ENCODE measurements at places on chromosomes 7 and 10.

- no peak for DNase-seq
These were observed 5.7 kb downstream of the BLVRA start for GRCh38 chr7:43764039-43764761.

DNA sequence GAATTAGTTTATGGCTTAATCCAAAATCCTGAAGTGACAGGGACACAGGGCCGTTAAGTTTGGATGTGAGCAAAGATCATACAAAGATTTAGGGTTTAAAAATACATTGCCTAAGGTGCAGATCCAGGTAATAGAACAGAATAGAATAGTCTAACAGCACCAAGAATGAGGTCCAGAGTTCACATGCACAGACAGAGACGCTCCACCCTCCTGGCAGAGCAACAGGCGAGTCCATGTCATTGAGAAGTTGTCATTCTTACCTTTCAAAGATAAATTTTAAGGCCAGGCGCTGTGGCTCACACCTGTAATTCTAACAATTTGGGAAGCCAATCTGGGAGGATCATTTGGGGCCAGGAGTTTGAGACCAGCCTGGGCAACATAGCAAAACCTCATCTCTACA, 209.1 kb upstream of the AUTS2 start:
- DNase-seq, result no peak

DNA sequence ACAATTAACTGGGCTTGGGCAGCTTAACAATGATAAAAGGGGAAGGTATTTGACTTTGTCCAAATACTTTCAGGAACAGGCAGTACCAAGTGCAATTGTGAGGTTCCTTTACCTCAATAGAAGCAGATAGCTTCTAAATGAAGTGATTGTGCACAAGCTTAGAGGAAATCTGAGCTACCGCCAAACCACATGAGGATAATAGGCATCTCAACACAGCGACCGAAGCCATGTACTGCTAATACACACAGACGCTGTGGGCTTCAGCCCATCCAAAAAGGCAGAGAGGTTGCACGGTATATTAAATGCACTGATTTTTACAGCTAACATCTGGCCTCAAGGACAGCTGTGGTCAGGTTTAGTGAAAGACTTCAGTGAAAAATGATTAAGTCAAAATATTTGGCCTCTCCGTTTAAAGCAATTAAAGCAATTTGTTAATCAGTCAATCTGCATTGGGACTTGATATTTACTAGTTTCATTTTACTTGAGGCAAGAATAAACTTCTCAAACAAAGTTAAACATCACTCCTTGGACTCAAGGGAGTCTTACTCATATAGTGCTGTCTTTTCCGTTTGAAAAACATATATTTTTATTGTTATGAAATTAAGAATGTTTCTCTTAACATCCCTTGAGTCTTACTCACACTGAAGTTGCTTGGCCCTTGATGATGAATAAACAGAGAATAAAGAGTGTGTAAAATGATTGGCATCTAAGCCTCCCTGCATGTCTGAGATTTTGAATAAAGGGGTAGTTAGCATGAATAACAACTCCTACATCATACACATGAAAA, 306.3 kb downstream of the C7orf25 start:
- no peak for DNase-seq

- DNase-seq, result no peak
These were observed 215.7 kb upstream of the HABP2 start for GRCh38 chr10:113337142-113337541.

DNA sequence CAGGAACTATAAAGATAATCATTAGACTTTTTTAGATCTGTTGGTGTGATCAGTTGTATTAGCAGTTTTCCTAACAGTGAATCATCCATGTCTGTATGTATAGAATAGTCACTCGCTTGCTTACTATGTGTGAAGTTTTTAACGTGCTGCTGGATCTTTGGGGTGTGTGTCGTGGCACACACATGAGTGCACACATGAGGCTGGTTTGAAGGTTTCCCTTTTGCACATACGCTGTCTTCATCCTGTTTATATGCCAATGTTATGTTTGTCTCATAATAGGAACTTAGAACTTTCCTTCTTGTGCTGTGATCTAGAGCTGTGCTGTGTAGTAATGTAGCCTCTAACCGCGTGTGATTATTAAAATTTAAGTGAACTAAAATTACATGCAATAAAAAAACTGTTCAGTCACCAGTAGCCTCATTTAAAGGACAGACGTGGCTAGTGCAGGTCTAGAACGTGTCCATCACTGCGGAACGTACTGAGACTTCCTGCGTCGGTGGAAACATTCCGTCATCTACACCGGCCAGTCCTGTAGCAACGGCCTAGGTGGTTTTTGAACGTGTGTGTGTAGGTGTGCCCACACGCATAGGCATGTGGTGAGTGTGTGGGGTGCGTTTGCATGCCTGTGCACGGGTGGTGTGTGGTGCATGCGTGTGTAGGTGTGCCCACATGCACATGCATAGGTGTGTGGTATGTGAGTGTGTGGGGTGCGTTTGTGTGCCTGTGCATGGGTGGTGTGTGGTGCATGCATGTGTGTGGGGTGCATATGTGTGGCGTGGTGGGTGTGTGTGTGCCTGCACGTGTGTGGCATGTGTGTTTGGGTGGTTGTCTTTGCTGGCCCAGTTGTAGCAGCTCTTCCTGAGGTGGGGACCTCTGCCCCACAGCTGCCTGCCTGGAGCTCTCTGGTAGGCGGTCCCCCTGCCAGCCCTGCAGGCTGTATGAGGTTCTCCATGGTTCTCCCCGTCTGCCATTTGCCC, 56.6 kb downstream of the INPP5A start:
- DNase-seq, result no peak

- DNase-seq, result no peak
These were observed 37.5 kb downstream of the ARHGAP22 start for GRCh38 chr10:48567346-48567745.

- no peak for DNase-seq
These were observed 495 bp downstream of the EIF3B start for GRCh38 chr7:2354939-2355704.

GRCh38 chr7:33745934-33746333, 159.4 kb upstream of the BMPER start:
- DNase-seq, result peak; percentile 48

DNA sequence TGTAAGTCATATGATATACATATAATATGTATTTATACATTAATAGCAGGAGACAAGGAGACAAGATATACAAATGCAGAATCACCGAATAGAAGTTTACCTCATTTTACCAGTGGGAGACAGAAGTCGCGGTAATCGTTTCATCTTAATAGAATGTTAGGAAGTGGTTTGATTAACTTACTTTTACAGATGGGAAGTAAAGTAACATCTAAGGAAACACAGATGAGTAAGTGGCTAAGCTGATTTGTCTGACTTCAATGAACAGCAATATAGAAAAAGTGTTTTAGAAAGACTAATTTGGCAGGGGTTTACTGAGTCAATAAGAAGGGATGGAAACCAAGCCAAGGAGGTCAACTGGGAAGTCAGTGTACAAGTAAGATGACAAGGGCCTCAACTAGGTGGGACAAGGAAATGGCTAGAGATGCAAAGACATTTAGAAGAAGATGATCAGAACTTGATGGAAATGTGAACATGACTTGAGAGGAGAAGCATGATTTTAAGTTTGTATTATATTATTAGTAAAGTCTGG, 36.2 kb upstream of the FAM133B start:
- no peak for DNase-seq

DNA sequence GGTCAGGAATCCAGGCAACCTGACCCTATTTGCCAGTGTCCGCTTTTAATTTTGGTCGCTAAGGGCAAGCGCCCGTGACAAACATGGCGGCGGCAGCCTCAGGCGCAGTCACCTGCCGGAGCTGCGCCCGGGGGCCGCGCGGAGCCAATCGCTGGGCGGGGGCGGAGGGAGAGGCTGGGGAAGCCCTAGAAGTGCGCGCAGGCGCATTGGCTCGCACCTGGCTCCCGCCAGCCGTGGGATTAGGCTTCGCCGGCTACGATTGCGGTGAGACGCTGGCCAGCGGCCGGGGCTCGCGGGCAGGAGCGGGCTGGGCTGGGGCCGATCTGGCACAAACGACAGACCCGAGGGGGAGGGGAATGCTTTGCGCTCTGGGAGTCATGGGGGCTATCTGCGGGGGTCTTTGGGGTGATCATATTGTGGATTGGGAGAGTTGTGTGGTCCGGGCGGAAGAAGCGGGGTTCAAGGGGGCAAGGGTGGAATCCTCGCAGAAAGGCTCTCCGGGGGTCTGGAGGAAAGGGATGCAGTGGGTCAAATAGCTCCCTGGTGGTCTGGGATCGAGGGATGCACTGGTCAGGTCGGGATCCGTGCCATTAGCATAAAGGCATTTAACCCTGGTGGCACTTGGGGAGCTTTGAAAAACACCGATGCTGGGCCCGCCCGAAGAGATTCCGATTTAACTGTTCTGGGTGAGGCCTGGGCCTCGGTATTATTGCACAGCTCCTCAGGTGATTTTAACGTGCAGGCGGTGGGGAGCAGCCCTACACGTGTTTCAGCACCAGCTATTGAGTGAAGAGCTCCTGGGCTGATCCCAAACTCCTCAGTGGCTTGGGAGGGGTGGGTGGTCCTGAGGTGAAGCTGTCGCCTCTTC, 10.1 kb upstream of the C10orf95 start:
- peak; percentile 66 for DNase-seq

DNA sequence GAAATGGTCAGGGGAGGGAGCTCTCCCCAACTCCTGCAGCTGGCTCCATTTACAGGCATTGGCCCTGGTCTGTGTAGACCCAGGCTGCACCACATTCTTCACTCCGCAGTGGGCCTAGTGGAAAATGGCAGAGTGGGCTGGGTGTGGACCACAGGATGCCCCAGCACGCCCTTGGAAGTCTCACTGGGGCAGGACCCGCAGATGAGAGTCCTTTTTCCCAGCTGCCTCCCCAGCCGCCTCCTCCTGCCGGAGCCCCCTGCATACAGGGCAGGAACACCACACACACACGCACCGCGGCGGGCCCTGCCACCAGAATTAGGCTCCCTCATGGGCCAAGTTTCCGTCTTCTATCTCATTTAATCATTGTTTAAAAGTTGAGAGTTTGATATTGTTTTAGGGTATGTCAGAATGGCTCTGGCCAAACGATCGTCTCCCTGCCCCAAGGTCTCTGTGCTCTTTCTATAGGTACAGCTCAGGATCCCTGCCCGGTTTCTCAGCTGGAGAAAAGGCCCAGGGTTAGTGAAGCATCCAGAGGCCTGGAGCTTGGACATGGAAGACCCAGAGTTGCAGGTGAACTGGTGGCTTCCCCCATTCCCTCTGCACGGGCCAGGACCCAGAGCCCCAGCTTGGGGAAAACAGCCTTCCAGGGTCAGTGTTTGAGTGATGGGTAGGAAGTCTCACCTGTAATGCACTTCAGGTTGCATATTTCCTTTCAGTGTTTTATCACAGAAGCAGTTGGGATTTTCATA, 42.0 kb downstream of the ZNF467 start:
- DNase-seq, result no peak

DNA sequence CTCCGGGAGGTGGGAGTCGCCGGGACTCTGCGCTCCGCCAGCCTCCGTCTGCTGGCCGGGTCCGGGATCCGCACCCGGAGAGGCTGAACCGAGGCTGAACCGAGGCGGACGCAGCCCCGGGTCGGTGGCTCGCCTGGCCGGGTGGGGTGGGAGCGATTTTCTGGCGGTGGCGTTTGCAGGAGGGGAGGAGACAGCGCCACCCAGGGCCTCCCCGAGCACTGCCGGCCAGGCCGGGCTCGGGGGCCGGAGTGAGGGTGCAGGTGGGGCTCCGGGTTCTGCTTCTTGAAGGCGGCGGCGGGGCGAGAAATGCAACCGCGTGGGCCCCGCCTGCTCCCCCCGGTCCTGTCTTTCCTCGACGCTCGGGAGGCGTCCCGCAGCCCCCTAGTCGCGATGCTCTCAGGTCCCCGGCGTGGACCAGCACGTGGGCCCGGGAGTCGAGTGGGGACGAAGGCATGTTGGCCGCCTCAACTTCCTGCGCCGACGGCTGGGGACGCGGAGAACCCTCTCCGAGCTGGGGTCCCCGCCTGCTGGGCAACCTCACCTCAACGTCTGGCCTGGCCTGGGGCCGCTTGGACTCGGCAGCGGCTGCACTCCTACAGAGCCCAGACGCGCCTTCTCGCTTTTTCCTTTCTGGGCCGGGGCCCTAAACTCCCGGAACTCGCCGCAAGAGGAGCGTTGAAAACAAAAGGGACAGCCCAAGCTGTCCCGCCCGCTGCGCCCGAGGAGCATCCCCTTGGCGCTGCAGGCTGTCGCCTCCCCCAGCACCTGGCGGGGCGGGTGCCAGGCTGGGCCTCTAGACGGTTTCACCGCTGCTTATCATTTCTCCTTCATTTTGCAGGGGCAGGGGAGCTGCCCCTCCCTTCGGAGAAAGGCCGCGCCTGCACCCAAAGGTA, 25.2 kb upstream of the VAX1 start:
- DNase-seq, result no peak

DNA sequence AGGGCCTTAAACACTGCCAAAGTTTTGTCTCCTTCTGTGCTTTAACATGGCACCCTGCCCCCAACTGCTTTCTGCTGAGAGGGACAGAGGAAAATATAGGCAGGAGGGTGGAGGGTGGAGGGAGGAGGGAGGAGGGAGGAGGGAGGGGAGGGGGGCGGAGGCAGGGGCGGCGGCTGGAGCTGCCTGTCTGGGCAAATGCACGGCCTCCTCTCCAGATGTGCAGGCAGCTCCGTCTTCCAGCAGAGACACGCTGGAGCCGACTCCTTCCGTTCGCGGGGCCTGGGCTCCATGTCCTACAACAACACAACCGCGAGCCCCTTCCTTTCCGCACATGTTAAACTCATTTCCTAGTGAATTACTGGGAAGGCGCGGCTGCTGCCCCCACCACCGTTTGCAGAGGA, 14.2 kb downstream of the EBF3 start:
- DNase-seq, result peak; percentile 91

DNA sequence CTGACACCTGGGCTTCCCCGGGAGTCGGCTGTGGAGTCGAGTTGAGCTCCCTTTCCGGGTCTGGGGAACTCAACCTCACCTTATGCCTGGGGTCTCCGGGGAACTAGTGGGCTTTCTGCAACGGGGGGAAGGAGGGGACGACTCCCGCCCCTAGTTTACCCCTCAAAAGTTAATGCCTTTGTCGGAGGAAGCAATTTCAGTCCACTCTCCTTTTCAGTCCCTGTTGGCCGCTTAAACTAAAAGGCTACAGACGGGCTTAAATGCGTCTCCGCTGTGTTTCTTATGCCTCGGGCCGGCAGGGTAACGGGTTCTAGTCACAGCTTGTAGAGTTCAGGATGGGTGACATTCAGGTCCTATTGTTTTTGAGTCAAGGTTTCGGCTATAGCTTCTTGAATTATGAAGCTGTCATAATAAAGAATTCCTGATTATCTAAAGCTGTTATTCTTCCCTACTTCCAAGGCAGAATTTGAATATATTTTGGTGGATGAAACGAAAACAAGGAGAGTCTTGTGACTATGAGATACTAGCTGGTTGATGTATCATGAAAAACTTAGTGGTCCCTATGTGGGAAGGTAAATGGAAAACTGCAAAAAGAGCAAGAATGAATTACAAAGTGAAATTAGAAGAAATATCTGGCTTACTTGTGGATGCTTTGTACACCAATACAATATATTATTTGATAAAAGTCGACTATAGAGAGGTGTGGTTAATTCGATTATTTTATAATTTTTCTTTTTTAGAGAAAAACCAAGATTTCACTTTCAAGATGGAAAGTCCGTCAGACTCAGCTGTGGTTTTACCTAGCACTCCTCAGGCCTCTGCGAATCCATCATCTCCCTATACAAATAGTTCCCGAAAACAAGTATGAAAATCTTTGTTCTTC, 495 bp downstream of the SFR1 start:
- no peak for DNase-seq
